ENCODE measurements at places on chromosomes 2 and 18.

GRCh38 chr2:18545384-18545783 lies 15.1 kb downstream of the RDH14 start:
- DNase-seq = no peak

GRCh38 chr2:144876013-144876412 lies 356.1 kb upstream of the ZEB2 start:
- no peak for DNase-seq

DNA sequence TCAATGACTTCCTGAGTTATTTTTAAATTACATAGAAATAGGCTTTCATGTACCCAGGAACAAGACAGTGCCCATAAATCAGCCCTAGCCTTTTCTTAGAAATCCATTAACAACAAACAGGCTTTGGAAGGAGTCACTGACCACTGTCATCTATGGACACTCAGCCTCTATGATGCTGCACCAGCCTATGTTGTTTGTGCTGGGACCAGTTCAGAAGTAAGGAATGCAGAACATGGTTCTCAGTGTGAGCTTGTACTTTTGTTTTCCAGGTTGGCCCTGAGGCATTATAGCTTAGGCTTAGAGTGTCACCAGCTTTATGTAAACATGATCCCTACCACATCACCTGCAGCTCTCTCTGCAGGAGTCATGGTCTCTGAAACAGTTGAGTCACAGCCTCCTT lies 335.7 kb upstream of the CDH7 start:
- no peak for DNase-seq

- peak; percentile 17 for DNase-seq
Observed at GRCh38 chr2:172105471-172106107, 2.9 kb upstream of the DLX2 start.

DNA sequence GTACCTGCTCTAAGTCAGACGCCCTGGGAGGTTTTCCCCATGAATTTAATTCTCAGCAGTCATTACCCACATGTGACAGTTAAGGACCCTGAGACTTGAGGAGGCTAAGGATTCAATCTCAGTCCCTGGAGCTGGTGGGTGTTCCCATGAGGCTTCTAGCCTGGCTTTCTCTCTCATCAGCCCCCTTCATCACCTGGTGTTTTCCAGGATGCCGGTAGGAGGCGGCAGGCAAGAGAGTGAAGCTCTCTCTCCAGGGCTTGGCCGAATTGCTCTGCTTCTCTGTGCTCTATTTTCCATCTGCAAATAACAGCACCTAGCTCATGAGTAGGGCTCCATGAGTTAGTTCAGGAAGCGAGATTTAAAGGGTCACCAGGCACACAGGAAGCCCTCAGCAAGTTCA lies 241.9 kb downstream of the PTPRM start:
- no peak for DNase-seq

DNA sequence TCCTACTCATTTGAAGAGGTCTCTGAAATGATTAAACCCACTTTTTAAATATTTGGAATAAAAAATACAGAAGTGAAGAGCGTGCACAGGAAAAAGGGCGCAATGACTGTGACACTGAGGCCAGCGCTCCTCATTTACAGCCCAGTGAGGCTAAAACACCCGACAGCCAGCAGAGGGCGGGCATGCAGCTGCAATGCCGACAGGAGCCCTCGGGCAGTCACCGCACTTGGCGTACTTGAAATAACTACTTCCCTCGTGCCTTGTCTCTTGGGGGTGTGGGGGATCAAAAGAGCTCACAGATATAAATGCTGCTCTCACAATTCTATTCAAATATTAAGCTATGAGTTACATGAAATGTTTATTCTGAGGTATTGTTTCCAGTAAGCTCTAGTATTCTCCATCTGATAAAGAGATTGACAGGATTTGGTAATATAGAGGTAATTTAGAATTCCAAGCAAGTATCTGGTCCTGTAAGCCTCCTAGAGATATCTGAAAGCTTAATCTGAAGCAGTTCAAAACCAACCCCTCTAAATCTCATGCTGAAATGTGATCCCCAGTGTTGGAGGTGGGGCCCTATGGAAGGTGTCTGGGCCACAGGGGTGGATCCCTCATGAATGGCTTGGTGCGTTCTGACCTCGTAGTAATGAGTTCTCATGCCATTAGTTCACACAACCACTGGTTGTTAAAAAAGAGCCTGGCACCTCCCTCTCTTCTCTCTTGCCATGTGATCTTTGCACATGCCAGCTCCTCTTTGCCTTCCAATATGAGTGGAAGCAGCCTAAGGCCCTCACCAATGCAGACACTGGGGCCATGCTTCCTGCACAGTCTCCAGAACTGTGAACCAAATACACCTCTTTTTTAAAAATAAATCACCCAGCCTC lies 93.6 kb downstream of the ZAP70 start:
- DNase-seq = peak; percentile 55

DNA sequence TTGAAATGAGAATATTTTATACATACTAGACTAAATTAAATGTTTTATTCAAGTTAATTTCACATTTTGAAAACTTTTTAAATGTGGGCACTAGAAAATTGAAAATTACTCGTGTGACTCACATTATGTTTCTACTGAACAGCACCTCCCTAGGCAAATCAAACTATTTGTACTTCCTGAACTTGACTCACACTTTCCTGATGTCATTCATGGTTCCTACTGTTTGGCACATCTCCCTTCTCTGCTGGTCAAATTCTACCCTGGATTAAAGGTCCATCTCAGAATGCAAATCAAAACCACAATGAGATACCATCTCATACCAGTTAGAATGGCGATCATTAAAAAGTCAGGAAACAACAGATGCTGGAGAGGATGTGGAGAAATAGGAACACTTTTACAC lies 16.7 kb downstream of the LHCGR start:
- no peak for DNase-seq

GRCh38 chr2:51695531-51695930 lies 663.6 kb upstream of the NRXN1 start:
- no peak for DNase-seq

DNA sequence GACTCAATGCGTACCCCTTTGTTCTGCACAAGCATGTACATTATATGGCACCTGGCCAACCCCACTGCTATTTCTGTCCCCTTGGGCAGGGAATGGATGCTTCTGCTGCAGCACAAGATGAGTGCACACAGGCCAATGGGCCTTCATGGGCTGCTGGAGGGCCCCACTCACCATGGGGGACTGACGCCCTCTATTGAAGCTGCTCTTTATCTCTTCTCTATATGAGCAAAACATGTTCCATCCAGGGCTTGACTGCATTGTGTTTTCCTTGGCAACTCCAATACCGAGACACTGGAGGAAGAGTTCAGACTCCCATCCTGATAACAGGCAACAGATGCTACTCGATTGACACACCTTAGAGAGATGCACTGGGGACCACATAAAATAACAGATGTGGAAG lies 251.6 kb upstream of the NCKAP5 start:
- no peak for DNase-seq

DNA sequence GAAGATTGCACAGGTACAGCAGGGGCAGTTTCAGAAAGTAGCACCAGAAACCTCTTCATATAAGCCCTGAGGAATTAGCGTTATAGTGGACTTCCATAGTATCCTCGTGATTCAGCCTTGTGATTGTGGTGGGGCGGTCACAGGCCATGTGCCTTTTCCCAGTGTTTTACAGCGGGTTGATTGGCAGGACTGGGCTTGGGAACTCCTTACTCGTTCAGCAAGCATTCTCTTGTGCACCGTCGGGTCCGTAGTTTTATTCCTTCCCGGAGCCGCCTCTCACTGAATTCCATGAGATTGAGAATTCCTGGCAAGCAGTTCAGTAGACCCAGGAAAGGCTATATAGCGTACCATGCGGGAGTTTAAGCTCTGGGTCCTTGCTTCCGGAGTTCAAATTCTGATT lies 5.2 kb downstream of the COPS8 start:
- DNase-seq = no peak

- DNase-seq = no peak
Observed at GRCh38 chr2:17966798-17967197, 88.3 kb downstream of the KCNS3 start.

DNA sequence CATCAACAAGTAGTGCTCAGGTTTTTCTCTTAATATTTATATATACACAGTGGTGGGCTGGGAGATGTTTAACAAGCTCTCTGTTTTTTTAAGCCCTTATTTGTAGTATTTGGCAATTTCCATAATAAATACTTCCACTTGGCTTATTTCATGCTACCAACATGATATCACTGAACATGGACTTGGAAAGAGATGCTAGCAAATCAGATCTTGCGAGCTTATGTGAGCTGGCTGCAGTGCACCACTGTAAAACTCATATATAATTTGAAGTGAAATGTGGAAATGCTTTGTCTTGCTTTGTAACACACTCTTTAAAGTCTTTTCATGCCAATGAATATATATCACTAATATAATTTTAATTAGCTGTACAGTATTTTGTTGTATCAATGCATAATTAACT lies 155.7 kb downstream of the ALK start:
- no peak for DNase-seq

DNA sequence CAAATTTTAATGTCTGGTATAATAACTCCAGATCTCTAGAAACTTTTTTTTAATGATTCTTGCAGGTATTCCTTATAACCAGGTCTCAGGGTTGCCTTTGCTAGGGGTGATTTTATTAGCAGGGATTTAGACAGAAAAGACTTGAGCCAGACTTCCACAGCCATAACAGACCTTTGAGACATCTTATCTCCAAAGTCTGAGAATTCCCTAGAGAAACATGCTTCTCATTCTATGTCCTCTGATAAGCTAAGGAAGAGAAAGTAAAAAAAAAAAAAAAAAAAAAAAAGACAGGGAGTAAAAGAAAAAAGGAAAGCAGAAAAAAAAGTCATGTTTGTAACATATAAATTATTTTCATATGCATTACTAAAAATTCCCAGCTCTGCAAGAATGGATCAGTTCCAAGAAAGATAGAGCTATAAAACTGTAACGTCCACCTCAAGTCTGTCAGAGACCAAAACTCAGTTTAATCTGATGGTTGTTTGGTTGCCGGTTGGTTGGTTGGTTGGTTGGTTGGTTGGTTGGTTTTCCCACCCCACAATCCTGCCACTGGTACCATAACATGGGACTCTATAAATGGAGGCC lies 153.8 kb downstream of the COL6A3 start:
- no peak for DNase-seq

GRCh38 chr2:240618776-240619175 lies 6.5 kb upstream of the GPR35 start:
- DNase-seq = no peak

GRCh38 chr2:160932960-160933359 lies 227.3 kb upstream of the TANK start:
- no peak for DNase-seq

- no peak for DNase-seq
Observed at GRCh38 chr2:176039375-176039774, 37.3 kb upstream of the LNPK start.

GRCh38 chr2:180124273-180125139 lies 117.4 kb upstream of the CWC22 start:
- peak; percentile 47 for DNase-seq

GRCh38 chr2:224360801-224361251 lies 41.1 kb downstream of the FAM124B start:
- no peak for DNase-seq

GRCh38 chr2:117957616-117958015 lies 56.3 kb downstream of the CCDC93 start:
- DNase-seq = no peak

- no peak for DNase-seq
Observed at GRCh38 chr2:113877711-113878598, 11.9 kb upstream of the ACTR3 start.

GRCh38 chr2:158519481-158519880 lies 62.7 kb downstream of the PKP4 start:
- DNase-seq = no peak

DNA sequence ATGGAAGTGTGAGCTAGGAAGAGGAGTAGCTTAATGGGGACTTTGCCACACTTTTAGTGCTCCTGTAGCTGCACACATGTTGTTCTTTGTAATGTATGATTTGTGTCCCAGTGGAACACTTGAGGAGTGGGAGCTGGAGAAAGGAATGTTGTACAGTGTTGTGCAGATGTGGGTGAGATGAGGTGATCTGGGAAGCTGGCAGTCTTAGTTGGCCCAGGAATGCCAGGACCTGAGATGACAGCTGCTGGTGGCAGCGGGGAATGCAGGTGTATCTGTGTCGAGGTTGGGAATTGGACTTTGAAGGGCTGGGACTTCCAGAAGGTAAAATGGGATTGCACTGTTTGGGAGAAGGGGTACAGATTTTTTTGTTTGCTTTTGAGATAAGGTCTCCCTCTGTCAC lies 23.6 kb downstream of the NEDD4L start:
- no peak for DNase-seq

- DNase-seq = no peak
Observed at GRCh38 chr2:189794310-189794709, 10.1 kb downstream of the PMS1 start.

- peak; percentile 41 for DNase-seq
Observed at GRCh38 chr2:227033471-227034148, 130.4 kb downstream of the COL4A4 start.
